Substantia nigra (tissue), 51 donors: ENCODE measurements at places on chromosomes 5 and 9.

- no peak for DNase-seq
Observed at GRCh38 chr9:70868661-70869652, 252.5 kb downstream of the TRPM3 start.

DNA sequence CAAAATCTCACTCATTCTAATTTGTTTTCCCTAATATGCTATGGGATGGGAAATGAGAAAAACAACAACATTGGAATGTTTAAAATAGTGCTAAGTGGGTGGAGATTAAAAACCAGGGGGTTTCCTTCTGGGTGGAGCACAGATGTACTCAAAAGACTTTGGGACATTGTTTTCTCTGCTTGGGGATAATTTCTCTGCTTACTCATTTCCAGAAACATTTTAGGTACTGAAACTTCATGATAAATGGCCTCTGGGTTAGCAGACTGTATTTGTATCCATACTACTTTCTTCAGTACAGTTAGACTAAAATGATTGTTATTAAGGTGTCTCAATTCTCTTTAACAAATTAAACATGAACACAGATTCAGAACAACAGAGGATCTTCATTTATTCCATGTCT is 17.4 kb downstream of the ELOVL7 start:
- DNase-seq = no peak

DNA sequence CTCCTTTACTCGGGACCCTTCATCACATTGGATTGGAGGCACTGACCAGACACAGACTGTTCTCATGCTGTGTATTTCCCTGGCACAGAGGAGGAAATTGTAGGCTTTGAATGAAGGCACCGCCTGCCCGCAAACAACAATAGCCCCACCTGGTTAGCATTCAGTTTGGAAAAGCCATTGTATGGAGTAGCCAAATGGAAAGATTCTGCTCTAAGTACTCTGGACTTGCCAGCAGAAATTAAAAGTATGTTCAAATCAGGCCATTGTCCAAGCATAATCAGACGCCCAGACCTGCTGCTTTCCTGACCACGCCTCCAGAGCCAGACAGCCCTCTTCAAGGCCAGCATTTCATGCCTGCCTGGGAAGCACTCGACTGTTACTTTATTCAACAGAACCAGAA is 8.0 kb upstream of the SEMA4D start:
- no peak for DNase-seq

DNA sequence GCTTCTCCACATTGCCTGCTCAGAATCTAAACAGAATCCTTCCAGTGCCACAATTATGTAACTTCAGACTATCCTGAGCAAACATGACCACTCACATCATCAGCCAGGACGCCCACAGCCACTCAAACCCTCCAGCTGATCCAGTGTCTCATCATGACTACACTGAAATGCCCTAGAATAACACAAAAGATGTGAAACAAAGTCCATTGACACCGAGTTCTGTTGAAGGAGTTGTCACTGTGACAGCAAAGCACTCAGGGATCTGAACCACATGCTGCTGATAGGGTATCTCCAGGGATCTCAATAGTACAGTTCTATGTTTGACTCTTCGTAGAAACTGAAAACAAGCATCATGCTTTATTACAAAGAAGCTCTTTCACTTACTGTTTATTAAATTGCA is 150.2 kb downstream of the GABBR2 start:
- DNase-seq = no peak

DNA sequence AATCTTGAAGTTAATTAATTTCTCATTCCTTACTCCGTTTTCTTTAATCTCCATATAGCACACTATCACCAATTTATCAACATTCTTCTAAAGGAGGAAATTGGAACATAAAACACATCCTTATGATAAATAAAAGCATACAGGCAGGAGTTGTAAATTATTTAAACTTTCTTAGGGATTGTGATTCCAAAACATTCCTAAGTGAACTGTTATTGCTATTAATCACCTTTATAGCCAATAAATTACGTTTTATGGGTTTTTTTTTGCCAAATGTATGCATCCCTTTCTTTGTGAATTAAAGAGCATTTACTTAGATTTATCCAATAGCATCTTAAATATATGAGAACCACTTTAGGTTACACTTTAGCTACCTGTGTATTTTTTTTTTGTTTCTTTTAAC is 55.3 kb downstream of the FBXO4 start:
- DNase-seq = no peak

DNA sequence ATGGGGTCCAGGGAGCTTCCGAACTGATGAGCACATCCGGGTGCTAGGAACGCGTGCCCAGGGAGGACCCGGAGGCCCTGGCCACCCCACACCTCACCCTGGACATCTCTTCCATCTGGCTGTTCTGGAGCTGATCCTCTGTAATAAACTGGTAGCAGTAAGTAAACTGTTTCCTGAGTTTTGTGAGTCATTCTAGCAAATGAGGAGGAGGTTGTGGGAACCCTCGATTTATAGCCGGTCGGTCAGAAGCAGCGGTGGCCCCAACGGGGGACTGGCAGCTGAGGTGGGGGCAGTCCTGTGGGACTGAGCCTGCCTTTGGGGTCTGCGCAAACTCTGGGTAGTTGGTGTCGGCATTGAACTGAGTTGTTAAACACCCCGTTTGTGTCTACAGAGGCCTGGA is 15.4 kb upstream of the UBAC1 start:
- DNase-seq = no peak
